ENCODE measurements at places on chromosomes 1 and 21. TPM values are rescaled to one million over a fixed set of nuclear protein-coding genes. Genes with fewer than 3 reads are reported as not detected.

Gene TRAF3IP3
- total RNA-seq = not detected

Gene TMEM61
- total RNA-seq = 2.9 TPM

Gene NECTIN4
- 108 TPM for total RNA-seq

Gene SLAMF7
- 0.79 TPM for total RNA-seq

Gene TTC39A
- total RNA-seq = 6.1 TPM

Gene TFF2
- total RNA-seq = not detected

Gene EGLN1
- 31.9 TPM for total RNA-seq

Gene RGS8
- not detected for total RNA-seq

Gene C4BPA
- not detected for total RNA-seq

Gene BEST4
- 0.13 TPM for total RNA-seq

Gene CHRM3
- 1.0 TPM for total RNA-seq

Gene SHE
- under 0.01 TPM for total RNA-seq

Gene PDE9A
- 1.9 TPM for total RNA-seq

Gene ERRFI1
- 126 TPM for total RNA-seq

Gene OR2T35
- not detected for total RNA-seq

Measured in bronchial epithelial cell (primary cell).